ENCODE measurements at places on chromosomes 7 and 10.
A peak's percentile ranks its signal among the peaks of the same experiment; 100 is the strongest.

DNA sequence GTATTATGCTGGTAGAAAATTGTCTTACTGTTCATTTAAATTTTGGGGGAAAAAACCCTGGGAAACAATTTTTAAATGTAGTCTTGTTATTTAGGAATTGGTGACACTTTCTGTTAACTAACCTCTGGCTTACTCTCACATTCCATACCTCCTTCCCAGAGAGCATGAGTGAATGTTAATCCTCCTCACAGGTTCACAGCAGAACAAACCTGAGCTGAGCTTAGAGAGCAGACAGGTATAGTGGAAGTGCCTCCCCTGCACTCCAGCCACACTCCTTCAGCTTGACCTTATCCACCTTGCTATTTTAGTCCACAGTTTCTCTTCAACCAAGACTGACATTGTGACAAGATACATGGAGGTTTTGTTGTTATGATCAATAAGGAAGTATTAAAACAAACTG lies 235.9 kb downstream of the FOXP2 start:
- DNase-seq, result no peak

DNA sequence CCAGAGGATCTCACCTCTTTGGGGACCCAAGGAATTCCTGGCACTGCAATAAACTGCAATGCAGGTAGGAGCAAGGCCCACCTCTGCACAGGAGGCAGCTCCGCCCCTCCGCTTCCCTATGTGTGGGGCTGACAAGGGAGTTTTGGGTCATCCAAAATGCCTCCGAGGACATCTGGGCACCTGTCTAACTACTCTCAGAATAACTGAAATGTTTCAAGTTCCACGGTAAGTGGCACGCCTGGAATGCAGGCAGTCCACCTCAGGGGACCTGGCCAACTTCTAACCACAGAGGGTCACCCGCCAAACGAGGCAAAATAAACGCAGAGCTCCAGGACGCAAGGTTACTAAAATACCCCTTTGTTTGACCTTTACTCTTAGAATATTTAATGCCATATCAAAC lies 102.5 kb downstream of the FGFR2 start:
- no peak for DNase-seq

GRCh38 chr10:113368666-113369364 lies 184.0 kb upstream of the HABP2 start:
- DNase-seq, result no peak

GRCh38 chr10:132636358-132636757 lies 98.8 kb downstream of the INPP5A start:
- no peak for DNase-seq

GRCh38 chr7:91198371-91198770 lies 65.9 kb upstream of the FZD1 start:
- DNase-seq, result no peak

DNA sequence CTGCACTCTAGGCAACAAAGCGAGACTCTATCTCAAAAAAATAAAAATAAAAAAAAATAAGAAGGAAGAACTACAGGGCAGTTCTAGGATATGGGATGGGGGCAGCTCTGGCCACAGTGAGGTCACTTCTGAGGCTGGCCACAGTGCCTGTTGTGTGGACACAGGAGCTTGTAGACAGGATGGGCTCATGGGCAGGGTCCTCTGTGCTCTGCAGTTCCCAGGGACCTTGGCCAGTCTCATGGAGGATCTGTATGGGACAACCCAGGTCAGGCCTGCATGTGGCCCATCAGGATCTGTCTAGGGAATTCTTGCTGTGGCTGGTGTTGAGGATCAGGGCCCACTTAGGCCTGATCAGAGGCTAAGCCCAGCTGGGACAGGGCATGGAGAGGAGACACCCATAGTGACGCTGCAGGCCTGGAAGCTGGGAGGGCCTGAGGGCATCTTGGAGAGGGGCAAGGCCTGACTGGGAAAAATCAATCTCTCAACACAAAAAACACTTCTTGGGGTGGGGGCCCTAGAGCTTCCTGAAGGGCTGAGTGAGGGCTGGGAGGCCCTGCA lies 19.4 kb upstream of the PAX2 start:
- DNase-seq, result no peak

DNA sequence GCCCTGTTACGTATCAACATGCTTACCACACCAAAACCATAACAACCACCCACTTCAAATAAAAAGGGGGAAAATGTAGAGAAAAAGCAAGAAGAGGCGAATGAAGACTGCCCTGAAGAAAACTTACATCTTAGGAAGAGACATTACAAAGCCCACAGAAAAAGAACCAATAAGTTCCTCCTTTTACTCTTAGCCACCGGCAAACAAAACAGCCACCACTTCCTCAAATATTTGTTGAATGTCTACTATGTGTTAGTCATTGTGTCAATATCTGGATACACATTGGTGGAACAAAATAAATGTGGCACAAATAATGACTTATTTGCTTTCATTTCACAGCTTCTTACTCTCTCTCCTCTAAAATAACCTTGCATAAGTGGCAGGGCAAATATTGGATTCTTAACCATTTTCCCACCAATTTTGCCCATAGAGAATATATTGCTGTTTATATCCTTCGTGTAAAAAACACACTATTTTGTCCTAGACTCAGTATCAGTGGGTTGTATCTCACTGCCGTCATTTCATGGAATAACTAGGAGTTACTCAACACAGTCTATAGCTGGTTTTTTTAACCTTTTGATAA lies 106.8 kb downstream of the ANK3 start:
- peak; percentile 3 for DNase-seq

DNA sequence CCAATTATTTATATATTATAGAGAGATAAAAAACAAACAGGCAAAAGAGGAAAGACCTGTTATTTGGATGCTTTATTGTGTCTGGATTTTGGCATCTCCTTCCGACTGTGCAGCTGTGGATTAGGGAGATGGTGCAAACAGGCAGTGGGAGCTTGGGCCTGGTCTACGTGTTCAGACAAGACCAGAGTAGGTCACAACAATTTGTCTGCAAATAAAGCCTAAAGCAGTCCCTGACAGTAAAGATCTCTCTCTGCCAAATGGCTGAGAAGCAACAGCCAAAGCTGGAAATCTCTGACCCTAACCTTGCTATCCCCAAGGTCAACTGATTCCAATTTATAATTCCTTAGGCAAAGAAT lies 82.0 kb downstream of the ABLIM1 start:
- DNase-seq, result no peak

DNA sequence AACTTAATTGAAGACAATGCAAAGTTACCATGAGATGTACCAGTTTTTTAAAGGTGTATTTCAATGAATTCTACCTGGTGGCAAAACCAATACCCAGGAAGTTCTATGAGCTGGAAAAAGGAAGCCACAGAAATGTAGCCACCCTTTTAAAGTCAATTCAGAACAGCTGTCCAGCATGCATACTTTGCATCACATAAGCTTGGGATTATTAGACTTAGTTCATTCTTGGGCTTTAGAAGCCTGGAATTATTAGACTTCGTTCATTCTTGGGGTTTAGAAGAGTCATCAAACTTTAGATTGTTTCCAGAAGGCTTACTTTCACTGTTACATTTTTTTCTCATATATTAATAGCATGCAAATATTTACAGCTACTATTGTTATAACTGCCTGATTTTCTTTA lies 20.9 kb downstream of the SLC25A13 start:
- DNase-seq, result no peak

DNA sequence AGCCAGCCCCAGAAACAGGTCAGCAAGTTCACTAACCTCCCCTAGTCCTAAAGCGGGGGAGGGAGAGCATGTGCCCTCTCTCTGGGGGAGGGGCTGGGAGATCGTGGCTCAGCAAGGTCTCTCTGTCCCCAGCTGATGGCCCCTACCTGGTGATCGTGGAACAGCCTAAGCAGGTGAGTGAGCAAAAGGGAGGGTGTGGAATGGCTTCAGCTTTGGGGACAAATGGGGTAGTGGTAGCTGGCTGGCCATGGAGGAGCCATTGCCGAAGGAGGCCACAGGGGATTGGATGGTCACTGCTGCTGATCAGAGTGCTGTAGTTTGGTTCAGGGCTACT lies 779 bp downstream of the NFKB2 start:
- no peak for DNase-seq

- no peak for DNase-seq
These were observed 3.4 kb upstream of the HTRA1 start for GRCh38 chr10:122457934-122458333.

- no peak for DNase-seq
These were observed 47.4 kb downstream of the KCND2 start for GRCh38 chr7:120320218-120320961.

- DNase-seq, result no peak
These were observed 371.7 kb upstream of the NRP1 start for GRCh38 chr10:33706191-33706590.

DNA sequence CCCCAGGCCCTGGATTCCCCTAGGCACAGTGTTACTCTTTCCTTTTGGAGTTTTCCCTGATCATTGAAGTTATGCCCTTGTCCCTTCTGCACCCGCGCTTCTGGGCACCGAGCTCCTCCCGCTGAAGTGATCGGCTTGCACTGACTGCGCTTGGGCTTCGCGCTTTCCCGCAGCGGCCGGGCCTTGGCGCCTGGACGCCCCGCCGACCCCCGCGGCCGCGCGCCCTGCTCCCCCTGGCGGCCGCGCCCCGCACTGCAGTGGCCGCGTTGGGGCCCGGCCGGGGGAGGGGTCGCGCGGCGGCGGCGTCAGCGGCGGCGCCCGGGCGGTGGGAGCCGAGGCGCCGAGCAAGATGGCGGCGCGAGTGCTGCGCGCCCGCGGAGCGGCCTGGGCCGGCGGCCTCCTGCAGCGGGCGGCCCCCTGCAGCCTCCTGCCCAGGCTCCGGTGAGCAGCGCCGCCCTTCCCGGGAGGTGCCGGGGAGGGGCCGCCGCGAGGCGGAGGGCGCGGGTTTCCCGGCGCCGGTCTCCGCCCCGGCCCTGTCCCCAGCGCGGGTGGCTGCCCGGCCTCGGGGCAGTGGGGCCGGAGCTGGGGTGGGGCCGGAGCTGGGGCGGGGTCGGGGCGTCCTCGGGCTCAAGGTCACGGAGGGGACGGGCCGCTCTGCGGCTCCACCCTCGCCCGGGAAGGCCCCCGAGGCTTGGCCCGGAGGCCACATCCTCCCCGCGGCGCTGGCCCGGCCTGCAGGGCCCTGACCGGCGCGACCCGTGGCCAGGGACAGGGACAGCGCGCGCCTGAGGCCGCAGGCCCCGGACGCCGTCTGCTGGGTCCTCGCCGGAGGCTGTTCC lies at the start of gene NIPSNAP2:
NIPSNAP2 (plus strand) TSS at position 325 of the 839 bp plus-strand sequence; CDS start at position 350, 25 bp downstream.
- DNase-seq, result peak; percentile 78

GRCh38 chr10:131461093-131461492 lies 149.6 kb upstream of the TCERG1L start:
- no peak for DNase-seq

DNA sequence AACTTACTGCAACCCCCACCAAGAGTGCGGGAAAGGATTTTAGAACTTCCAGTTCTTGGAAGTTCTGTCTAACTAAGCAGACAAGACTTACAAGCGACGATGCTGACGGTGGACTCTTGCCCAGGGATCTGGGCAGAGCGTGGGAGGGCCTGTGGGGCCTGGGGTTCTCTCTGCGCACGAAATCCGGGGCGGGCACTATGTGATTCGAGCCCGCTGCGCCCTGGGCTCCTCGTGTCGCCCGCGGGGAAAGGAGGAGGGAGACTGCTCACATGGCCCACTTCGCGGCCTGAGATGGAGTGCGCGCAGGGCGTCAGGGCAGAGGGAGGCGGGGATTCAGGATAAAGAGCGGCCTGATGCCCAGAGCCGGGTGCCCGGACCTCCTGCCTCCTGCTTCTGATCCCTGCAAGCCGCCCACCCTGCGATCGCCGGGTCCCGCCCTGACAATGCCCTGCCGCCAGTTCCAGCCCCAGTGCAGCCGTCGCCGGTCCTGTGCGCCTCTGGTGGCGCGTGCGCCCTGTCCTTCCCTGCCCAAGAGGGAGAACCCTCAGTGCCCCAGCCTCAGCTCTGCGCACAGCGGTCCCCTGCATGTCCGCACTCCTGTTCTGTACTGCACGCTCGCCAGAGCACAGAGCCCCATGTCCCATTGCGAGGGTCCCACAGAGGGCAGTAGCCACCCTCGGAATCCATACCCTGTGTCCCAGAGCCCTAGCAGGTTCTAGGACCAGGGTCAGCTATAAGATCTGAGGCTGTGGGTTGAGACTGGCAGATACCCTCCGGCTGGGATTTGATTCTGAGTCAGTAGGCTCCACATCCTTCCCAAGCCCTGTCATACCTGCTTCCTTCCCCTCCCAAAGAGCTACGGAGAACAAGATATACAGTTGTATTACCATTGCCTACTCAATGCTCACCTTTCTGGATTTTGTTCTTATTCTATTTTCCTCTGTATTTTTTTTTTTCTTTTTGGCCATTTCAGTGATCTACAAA lies 99.4 kb upstream of the TMEM106B start:
- DNase-seq, result no peak

DNA sequence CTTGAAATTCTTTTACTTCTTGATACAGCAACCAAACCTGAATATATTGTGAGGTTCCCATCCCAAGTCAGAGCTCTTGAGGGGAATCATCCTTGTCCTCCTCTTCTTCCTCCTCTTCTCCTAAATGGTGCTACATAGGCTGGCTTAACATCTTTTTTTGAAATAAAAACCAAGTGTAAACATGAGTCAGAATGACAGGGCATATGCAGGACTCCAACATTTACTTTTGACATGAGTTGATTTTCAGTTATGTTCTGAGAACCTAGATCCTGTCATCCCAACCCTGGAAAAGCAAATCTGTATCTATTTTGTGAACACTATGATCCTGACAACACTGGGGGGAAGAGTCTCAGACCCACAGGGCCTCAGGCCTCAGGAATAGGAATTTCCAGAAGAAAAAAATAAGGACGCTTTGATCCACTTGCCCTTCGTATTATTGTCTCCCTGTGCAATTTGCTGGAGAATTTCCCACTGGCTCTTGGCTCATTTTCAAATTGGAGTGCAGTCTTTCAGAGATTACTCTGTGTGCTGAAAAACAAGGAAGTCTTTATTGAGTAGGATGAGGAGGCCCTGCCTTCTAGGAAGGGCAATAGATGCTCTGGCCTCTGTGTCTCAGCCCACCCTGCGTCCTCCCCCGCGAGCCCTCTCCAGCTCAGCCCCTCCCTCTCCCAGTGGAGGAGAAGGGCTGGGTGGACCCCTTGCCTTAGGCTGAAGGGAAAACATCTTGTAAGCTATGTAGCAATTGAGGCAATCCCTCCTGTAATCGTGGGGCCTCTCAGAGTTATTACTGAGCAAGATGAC lies 121.6 kb downstream of the CREB5 start:
- no peak for DNase-seq

GRCh38 chr7:144468990-144469732 lies 65.7 kb upstream of the NOBOX start:
- no peak for DNase-seq

GRCh38 chr7:85185424-85186082 lies 1.3 kb downstream of the SEMA3D start:
- DNase-seq, result peak; percentile 4

DNA sequence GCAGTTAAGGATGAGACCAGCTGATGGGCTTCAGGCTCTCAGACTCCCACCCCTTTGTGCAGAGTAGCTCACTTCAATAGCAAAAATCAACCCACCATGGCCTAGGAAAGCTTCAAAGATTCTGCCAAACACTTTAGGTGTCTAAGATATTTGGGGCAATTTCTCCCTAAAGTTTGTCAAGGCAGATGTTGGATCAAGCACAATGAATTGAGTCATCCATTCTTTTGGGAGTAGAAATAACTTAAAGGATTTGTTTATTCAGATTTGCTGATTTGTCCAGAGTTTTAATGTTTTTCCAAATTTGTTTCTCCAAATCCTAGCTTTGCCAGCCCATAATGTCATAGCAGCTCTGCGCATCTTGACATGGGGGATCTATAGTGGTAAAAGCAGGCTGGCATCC lies 855.1 kb downstream of the LRMDA start:
- DNase-seq, result no peak

All from GM06990 (cell line).